Thoracic aorta (tissue), 2 donors: ENCODE measurements at places on chromosomes 2 and 18. TPM values are rescaled to one million over a fixed set of nuclear protein-coding genes. Genes with fewer than 3 reads are reported as not detected.
A peak's percentile ranks its signal among the peaks of the same experiment; 100 is the strongest.

The UGT1A10 gene
- not detected for total RNA-seq

DNA sequence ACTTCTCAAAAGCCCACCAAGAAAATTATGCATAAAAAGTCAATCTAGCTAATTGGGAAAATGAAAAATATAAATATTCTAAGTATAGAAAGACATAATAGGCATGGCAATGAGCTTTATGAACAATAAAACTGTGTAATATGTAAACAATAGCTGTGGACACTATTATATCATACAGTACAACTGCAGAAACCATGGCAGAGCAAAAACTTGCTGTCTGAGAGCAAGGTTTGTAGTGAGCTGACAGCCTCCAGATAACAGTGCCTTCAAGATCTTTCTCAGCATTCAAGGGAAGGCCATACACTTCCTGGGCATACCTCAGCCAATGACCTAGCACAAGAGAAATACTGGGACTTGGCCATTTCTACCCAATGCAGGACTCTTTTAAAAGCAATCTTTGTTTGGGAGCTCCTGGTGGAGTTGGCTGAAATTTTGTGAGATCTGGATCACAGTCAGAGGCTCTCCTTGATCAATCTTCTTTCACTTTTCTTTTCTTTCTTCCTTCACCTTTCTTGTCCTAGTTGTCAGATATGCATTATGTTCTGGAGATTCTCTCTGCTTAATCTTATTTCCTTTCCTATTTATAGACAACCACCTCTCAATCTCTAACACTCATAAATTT, 427.2 kb upstream of the UBE2E3 start:
- DNase-seq = no peak

- peak; percentile 14 for DNase-seq
These were observed 727 bp downstream of the FBXO11 start for GRCh38 chr2:47905386-47906156.

GRCh38 chr2:186882511-186883071, 33.6 kb upstream of the ZSWIM2 start:
- no peak for DNase-seq

GRCh38 chr2:43685357-43685756, 9.1 kb upstream of the C1GALT1C1L start:
- no peak for DNase-seq

The MIB1 gene
- 53.6 TPM for total RNA-seq

DNA sequence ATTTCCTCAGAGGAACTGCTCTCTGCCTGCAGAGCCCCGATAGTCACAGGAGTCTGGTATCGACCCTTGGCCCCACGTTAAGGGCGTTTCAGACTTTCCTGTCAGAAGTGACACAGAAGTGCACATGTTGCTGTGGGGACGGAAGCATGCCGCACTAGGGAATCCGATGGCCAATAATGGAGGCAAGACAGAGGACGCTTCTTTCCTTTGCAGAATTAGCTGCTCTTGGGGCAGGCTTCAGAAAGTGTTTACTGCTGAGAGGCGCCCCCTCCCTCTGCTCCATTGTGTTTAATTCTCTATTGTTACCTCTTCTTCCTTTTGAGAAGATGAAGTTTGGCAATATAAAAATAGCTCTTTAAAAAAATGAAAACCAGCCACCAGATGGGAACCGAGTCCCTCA, 118.6 kb upstream of the EML6 start:
- DNase-seq = no peak

- DNase-seq = no peak
These were observed 163.1 kb upstream of the WDSUB1 start for GRCh38 chr2:159449504-159450124.

DNA sequence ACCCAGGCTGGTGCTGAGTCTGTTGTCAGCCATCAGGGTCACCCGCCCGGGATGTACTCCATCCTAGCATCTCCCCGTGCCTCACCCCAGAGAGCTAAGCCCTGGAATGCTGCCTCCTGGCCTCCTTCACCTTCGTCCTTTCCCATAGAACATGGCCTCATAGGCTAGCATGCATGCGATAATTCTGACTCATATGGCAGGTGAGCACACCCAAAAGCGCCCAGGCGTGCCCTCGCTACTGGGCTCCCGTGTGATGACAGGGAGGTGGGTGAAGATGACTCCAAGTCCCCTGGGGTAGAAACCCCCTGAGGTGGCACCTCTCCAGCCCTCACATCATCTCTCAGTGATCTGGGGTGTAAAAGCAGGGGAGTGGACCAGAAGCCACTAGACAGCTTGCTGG, 7.3 kb downstream of the SPR start:
- no peak for DNase-seq

The BOLL gene
- not detected for total RNA-seq

The SH2D6 gene
- total RNA-seq = not detected

The TMEM247 gene
- total RNA-seq = not detected

The KCNE4 gene
- total RNA-seq = 9.6 TPM

DNA sequence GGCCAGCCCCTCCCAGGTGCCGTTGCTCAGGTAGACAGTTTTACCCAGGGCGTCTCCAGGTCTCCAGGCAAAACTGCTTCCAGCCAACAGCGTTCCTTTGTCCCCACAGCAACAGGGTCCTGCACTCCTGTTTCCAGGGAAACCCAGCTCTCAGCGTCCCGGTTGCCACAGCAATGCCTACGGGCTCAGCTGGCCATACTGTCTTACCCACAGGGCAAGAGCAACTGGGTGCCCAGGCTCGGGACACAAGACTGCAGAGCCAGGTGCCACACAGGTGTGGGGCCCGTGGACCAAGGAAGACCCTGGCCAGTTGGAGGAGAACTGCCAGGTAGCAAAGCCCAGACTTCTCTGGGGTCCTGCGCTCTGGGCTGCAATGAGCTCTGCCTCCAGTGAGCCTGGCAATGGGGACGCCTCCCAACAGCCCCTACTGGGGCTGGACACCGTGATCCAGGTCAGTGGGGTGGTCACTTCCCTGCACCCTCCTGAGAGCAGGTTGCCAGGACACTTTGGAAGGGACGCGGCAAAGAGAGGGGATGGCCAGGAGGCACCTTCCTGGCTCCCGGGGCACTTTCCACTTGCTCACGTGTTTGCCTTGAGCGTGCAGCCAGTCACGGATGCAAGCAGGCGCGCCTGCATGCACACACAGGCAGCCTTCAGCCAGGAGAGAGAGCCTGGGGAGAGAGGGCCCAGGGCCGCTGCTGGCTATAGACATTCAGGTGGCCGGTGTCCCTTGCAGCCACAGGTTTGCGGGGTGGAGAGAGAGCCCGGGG, at the start of gene CROCC2:
TSS of gene CROCC2 (plus strand) at position 196 of the 770 bp plus-strand sequence. CDS start at position 374, 178 bp downstream.
- DNase-seq = no peak

- DNase-seq = no peak
These were observed 98.2 kb upstream of the STK39 start for GRCh38 chr2:168345601-168346000.

DNA sequence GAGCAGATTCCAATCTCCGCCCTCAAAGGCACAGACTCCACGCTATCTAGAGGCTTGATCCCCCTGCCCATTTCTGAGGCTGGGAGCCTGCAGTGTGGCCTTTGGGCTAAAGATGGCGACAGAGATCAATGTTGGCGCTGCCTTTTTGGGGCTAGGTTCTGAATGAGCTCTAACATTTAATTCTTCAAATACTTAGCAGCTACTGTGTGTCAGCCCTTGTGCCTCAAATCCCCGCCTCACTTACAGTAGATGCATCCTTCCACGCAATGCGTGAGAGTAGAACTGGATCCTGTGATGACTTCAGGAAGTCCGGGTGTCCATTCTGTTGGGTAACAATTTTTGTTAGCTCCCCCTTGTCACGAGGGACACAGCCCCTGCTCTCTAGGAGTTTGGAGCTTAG, 12.4 kb downstream of the IL1F10 start:
- no peak for DNase-seq

DNA sequence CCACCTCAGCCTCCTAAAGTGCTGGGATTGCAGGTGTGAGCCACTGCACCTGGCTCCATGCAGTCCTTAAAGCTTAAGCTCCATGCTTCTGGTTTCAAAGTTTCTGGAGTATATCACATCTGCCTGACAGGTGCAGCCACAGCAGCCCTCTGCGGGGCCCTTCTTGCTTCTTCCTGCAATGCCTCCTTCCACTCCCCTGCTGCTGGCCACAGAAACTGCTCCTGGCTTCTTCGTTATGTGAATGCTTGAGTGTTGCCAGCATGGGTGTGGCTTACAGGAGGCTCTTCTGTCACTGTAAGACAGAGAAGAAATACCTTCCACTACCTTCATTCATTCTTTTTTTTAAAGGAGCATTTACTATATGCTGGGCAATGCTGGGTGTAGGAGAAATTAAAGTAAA, 10.1 kb upstream of the CCBE1 start:
- DNase-seq = no peak

GRCh38 chr18:21181766-21182165, 60.3 kb upstream of the GREB1L start:
- DNase-seq = no peak

The TTR gene
- not detected for total RNA-seq

The STARD6 gene
- total RNA-seq = not detected

- no peak for DNase-seq
These were observed 40.0 kb upstream of the LAPTM4A start for GRCh38 chr2:20091305-20091991.

DNA sequence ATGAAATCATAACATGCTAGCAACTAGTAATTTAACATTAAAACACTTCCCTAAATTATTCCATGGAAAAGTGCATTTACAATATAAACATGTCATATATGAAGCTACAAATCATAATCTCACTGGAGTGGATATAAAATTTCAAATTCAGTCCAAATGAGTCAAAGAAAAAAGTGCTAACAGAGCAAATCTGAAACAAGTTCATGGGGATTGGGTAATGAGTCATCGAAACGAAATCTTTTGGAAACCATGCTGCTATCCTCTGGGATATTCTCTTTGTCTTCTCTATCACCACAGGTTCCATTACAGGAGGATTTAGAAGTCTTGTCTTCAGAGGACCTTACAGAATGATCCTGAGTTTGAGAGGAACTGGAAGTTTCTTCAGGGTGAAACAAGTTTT, 34.1 kb downstream of the STK17B start:
- no peak for DNase-seq

The C2orf80 gene
- not detected for total RNA-seq

- DNase-seq = no peak
These were observed 472 bp downstream of the SLC20A1 start for GRCh38 chr2:112646102-112646719.

The ORMDL1 gene
- total RNA-seq = 94.0 TPM

DNA sequence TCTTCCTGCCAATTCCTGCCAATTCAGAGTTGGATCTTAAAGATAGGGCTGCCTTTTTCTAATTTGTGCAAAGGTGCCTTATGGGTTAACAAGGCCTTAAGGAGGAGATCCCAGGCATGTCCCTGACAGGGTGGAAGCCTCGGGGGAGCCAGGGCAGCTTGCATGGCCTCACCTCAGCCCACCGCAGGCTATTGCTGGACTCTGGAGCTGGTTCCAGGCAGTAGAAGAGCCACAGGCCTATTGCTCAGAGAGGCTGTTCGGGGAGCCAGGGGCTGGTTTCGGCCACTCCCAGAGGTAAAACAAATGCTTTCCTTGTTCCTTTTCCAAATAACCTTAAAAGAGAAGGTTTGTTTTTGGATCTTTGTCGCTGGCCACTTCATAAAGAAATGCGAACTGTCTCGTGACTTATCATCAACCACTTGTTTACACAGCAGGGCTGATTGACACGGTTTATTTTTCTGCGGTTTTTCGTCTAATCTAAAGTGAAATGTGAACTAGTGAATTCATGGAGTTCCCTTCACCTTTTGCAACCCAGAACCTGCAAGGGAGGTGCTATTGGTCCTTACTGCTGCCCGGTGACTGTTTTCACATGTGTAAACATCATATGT, 108.6 kb downstream of the APOB start:
- no peak for DNase-seq
